NAMALWA (cell line): ENCODE measurements at places on chromosomes 1 and 21.

DNA sequence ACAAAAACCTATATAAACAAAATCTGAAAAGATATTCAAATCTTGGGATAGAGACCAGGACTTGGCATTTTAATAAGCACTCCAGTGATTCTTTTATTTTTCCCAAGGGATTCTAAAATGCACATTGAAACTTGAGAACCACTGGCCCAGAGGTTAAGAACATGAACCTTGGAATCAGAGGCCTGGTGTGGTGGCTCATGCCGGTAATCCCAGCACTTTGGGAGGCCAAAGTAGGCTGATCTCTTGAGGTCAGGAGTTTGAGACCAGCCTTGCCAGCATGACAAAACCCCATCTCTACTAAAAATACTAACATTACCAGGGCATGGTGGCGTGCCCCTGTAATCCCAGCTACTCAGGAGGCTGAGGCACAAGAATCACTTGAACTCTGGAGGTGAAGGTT lies 12.9 kb upstream of the CEP85 start:
- no peak for DNase-seq

GRCh38 chr1:207429963-207430362 lies 24.2 kb upstream of the CR2 start:
- DNase-seq, result peak; percentile 17

GRCh38 chr21:15379776-15380175 lies 315.0 kb upstream of the NRIP1 start:
- DNase-seq, result no peak

DNA sequence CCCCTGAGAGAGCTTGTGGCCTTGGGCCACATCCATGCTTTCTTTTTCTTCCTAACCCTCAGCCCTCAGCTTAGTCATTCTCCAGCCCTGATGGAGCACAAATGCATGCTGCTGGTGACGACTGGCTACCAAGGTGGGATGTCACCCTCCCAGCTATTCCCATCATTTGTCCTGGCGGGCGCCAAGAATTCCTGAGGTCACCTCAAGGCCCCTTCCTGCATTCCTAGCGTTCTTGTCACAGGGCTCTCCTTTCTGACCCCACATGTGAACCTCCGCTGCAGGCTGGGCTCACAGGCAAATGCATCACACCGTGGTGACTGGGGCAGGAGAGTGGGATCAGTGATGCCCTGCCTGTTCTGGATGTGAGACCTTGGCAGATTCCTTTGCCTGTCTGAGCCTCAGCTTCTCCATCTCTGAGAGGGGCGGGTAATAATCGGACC lies 53.4 kb upstream of the IFFO2 start:
- DNase-seq, result no peak

DNA sequence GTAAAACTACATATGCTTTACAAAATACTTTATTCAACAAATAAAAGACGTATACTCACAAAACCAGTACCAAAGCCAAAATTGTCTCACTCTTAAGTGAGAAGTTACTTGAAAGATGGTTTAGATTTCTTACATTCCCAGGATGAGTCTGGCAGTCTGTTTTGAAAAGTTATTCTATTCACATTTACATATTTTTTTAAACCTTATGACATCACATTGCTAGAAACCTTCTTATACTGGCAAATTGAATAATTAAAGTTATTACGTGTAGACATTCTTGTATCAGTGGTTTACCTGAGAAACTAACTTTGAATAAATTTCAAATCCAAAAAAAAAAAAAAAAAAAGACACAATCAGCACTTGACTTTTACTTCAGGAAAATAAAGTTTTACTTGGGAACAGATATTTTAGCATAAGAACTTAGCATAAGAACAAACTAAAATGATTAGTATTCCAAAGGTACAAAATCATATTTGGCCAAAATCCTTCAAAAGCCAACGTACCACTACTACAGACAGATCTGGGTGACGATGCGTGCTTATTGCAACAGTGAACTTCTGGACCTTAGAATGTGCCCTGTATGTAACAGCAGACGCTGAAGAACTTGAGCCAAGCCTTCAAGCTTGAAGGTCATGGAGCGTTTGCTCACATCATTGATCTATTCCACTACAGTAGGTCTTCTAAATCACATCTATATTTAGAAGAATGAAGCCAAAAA lies 2.5 kb downstream of the CDC42BPA start:
- no peak for DNase-seq

DNA sequence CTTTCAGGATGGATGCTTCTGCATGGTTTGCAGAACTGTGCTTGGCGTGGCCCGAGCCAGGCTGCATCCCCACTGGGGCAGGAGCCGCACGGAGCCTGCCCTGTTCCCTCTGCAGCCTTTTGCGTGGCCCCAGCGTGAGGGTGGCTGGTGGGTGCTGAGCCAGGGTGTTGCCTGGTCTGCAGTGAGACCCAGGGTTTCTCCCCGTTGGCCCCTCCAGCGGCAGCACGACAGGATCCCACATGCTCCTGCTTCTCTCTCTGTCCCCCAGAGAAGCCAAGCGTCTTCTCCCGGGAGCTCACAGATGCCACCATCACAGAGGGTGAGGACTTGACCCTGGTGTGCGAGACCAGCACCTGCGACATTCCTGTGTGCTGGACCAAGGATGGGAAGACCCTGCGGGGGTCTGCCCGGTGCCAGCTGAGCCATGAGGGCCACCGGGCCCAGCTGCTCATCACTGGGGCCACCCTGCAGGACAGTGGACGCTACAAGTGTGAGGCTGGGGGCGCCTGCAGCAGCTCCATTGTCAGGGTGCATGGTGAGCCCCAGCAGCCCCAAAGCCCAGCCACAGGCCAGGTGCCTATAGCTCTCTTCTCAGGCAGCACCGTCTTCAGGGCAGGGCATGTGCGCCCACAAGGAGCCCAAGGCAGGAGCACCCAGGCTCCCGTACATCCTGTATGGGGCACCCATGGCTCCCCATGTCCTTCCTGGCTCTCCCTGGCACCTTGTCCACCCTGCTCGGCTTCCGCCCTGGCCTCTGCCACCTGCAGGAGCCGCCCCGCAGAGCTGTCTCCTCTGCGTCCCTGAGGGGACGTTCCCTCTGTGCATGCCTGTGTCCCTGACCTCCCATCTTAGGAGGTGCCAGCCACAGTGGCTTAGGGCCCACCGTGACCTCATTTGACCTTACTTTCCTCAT lies 78.9 kb downstream of the OBSCN start:
- no peak for DNase-seq

- no peak for DNase-seq
These were observed 42.2 kb downstream of the SPATA17 start for GRCh38 chr1:217673387-217673786.

GRCh38 chr1:8600336-8600735 lies 217.1 kb downstream of the RERE start:
- no peak for DNase-seq

- DNase-seq, result no peak
These were observed 1.7 kb downstream of the BACE2 start for GRCh38 chr21:41169701-41170100.

DNA sequence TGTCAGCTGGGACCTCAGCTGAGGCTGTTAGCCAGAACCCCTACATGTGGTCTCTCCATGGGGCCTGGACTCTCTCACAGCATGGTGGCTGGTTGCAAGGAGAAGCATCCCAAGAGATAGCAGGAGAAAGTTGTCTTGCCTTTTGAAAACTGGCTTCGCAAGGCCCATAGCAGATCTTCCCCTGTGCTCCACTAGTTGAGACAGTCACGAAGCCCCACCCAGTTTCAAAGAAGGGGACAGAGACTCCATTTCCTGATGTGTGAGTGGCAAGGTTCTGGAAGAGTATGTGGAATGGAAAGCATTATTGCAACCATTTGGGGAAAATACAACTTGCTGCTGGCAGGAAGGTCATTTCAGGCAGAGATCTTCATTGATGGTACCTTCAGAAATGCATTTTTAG lies 7.5 kb upstream of the CSRP1 start:
- no peak for DNase-seq

GRCh38 chr1:245378745-245379144 lies 224.0 kb downstream of the KIF26B start:
- DNase-seq, result no peak

GRCh38 chr1:88982055-88982454 lies 10.4 kb downstream of the KYAT3 start:
- no peak for DNase-seq
